ENCODE measurements at places on chromosomes 12 and 14. TPM values are rescaled to one million over a fixed set of nuclear protein-coding genes. Genes with fewer than 3 reads are reported as not detected.

The RFC5 gene
- 39.5 TPM for total RNA-seq

The KIF26A gene
- total RNA-seq = 3.4 TPM

The SMIM41 gene
- not detected for total RNA-seq

The AMN gene
- 0.39 TPM for total RNA-seq

The AQP2 gene
- total RNA-seq = not detected

The CLEC4C gene
- not detected for total RNA-seq

The CCNK gene
- total RNA-seq = 50.9 TPM

The A2ML1 gene
- not detected for total RNA-seq

The RHOJ gene
- total RNA-seq = not detected

The NPFF gene
- not detected for total RNA-seq

The ABCC9 gene
- total RNA-seq = not detected

The DIO2 gene
- total RNA-seq = 2.2 TPM

The SLC7A8 gene
- total RNA-seq = 0.82 TPM

The GLIPR1L2 gene
- total RNA-seq = 0.11 TPM

The KRT72 gene
- total RNA-seq = not detected

The SYNDIG1L gene
- not detected for total RNA-seq

The LAG3 gene
- total RNA-seq = 2.1 TPM

The AGAP2 gene
- total RNA-seq = 0.13 TPM

The TAS2R31 gene
- total RNA-seq = not detected

The TRPV4 gene
- 0.09 TPM for total RNA-seq

The MFAP5 gene
- 0.06 TPM for total RNA-seq

The DHRS2 gene
- total RNA-seq = 6.1 TPM

The ATF7 gene
- 17.7 TPM for total RNA-seq

The GPR65 gene
- total RNA-seq = not detected

The GATC gene
- total RNA-seq = 25.7 TPM

The CRIP1 gene
- total RNA-seq = 1,923 TPM

The SPTB gene
- total RNA-seq = 2.5 TPM

The SSPN gene
- total RNA-seq = 0.91 TPM

The PLEKHH1 gene
- 3.1 TPM for total RNA-seq

The CD163L1 gene
- total RNA-seq = 0.17 TPM

The SAMD15 gene
- 2.0 TPM for total RNA-seq

The GDF11 gene
- 4.1 TPM for total RNA-seq

The HOXC5 gene
- total RNA-seq = 1.3 TPM

The LRRK2 gene
- 1.7 TPM for total RNA-seq

The RFLNA gene
- total RNA-seq = 0.24 TPM

The KLRD1 gene
- total RNA-seq = not detected

The TSPAN11 gene
- total RNA-seq = 0.20 TPM

The NRL gene
- 1.1 TPM for total RNA-seq

The SDR9C7 gene
- total RNA-seq = not detected

The MYH6 gene
- 0.03 TPM for total RNA-seq

The SNX6 gene
- total RNA-seq = 73.6 TPM

The PPM1A gene
- total RNA-seq = 30.4 TPM

The WIF1 gene
- total RNA-seq = not detected

The GARIN6 gene
- total RNA-seq = not detected

The APOF gene
- total RNA-seq = not detected

The CDH24 gene
- 4.3 TPM for total RNA-seq

The FCF1 gene
- total RNA-seq = 38.3 TPM

The C1S gene
- total RNA-seq = 44.8 TPM

The OTX2 gene
- total RNA-seq = not detected

The SYCP3 gene
- not detected for total RNA-seq

The IFI27 gene
- 2.4 TPM for total RNA-seq

The JDP2 gene
- total RNA-seq = 22.9 TPM

The LMNTD1 gene
- total RNA-seq = not detected

The NAV3 gene
- total RNA-seq = 4.3 TPM

The CHURC1 gene
- 76.0 TPM for total RNA-seq

The KLRK1 gene
- not detected for total RNA-seq

The CEP128 gene
- total RNA-seq = 5.0 TPM

The POMT2 gene
- total RNA-seq = 30.6 TPM

Data from A549 treated with GW870086 at 1 μM for 4 hours (cell line).